A549 treated with Mapracorat at 1 μM for 4 hours (cell line): ENCODE measurements at places on chromosomes 11 and 22. TPM values are rescaled to one million over a fixed set of nuclear protein-coding genes. Genes with fewer than 3 reads are reported as not detected.

GLYATL2 gene
- total RNA-seq, result 0.24 TPM in 1 of 5 replicates, not detected in the others

RANGAP1 gene
- 67.2 to 94.9 TPM (median 88.1 TPM) in 5 replicates for total RNA-seq

APOA4 gene
- not detected in 5 replicates for total RNA-seq

DEFB131B gene
- total RNA-seq, result not detected in 5 replicates

BTBD18 gene
- not detected in 5 replicates for total RNA-seq

CREB3L1 gene
- 3.8 to 5.2 TPM (median 4.5 TPM) in 5 replicates for total RNA-seq
